ENCODE measurements at places on chromosomes 11 and 22.
A peak's percentile ranks its signal among the peaks of the same experiment; 100 is the strongest.

GRCh38 chr11:26704249-26704648, 17.6 kb downstream of the SLC5A12 start:
- no peaks in the 10 kb centered on the region for H3K36me3 ChIP-seq
- no peaks in the 10 kb centered on the region for H3K27me3 ChIP-seq
- DNase-seq = no peak
- H3K4me1 ChIP-seq = no peaks in the 10 kb centered on the region
- no peak overlapping the region for H3K27ac ChIP-seq
- no peak overlapping the region for H3K4me3 ChIP-seq

DNA sequence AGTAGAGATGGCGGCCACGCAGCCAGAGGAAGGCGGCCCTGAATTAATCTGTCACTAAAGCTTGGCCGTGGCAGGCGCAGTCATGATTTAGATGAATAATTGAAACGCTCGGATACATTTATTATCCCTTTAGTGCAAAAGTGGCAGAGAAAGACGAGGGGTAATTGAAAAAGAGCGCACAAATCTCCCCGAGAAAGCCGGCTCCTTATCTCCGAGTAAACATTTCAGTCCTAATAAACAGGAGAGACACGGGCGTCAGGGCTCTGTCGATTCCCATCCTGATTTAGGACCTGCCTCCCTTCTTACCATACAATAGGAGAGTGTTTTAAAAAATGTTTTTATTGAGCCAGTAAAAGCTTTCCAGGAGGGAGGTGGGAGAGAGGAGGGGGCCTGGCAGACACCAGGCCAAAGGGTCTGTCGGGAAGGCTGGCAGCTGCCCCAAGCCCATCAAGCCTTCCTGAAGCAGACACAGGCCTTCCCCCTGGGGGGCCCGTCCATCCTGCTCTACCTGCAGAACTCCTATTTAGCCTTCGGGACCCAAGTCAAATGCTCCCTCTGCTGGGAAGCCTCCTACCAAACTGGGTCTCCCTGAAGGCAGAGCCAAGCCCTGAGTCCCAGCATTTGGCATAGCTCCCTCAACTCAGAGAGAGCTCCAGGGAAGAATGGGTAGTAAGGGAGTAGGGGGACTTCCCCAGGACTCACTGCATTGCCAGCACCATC, 22.8 kb downstream of the OTUB1 start:
- no peak overlapping the region for H3K27ac ChIP-seq
- no peaks in the 10 kb centered on the region for H3K36me3 ChIP-seq
- H3K27me3 ChIP-seq = no peaks in the 10 kb centered on the region
- DNase-seq = no peak
- peaks cover 17% of the 10 kb centered on the region for H3K4me1 ChIP-seq
- H3K4me3 ChIP-seq = no peak overlapping the region

GRCh38 chr22:33896154-33896553, 24.1 kb downstream of the LARGE1 start:
- no peaks in the 10 kb centered on the region for H3K4me1 ChIP-seq
- H3K36me3 ChIP-seq = no peaks in the 10 kb centered on the region
- H3K4me3 ChIP-seq = no peak overlapping the region
- H3K27ac ChIP-seq = no peak overlapping the region
- no peak for DNase-seq

DNA sequence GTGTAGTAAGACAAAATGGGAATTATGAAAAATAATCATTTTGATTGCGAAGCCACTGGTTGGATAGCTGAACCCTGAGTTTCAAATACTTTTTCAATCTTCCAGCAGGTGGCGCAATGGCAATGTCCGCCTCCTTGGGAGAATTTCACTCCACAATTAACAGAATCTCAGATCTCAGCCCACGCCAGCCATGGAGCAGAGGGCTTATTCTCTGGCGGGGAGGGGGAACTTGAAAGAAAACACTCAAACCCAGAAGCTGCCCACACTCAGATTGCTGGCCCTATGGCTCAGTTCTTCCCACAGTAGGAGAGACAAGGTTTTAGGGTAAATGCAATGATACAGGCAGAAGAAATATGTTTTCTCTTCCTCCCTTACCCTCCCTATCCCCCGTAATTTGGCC, 38.7 kb upstream of the RCN1 start:
- no peak overlapping the region for H3K27ac ChIP-seq
- no peaks in the 10 kb centered on the region for H3K36me3 ChIP-seq
- no peak overlapping the region for H3K4me3 ChIP-seq
- no peak for DNase-seq
- peaks cover 4% of the 10 kb centered on the region for H3K4me1 ChIP-seq
- H3K27me3 ChIP-seq = no peaks in the 10 kb centered on the region

DNA sequence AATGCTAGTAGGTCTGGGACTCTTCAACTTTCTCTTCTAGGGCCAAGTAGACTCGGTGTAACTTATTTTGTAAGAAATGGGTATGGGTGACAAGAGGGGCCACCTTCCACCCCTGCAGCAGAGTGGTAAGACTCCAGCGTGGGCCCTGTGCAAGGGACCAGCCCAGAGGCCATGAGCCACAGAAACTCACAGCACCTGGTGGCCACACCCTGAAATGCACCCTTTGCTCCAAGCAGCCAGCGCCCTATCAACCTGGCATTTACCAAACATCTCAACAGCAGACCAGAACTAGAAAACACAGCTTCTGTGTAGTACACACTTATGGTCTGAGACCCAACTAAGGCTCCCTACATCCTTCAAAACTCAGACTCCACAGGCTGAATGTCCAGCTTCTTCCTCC, 5.7 kb downstream of the CDCA5 start:
- H3K36me3 ChIP-seq = no peaks in the 10 kb centered on the region
- peak; percentile 74 for DNase-seq
- H3K4me3 ChIP-seq = no peak overlapping the region
- H3K27me3 ChIP-seq = no peaks in the 10 kb centered on the region
- no peaks in the 10 kb centered on the region for H3K4me1 ChIP-seq

DNA sequence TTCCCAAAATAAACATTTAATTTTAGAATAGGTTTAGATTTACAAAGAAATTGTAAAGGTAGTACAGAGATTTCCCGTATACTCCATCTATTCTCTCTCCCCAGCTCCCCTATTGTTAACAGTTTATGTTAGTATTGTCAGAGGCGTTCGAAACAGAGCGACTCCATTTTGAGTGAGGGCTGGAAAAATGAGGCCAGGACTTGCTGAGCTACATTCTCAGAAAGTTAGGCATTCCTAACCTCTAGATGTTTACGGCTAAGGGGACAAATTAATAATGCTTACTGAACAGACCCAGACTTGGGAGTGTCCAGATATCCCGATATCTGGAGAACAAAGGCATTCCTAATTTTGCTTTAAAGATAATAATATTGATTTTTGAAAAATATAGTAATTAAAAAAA, 12.4 kb upstream of the NUP160 start:
- H3K36me3 ChIP-seq = no peaks in the 10 kb centered on the region
- H3K27me3 ChIP-seq = no peaks in the 10 kb centered on the region
- no peak overlapping the region for H3K27ac ChIP-seq
- no peak for DNase-seq
- peaks cover 38% of the 10 kb centered on the region for H3K4me1 ChIP-seq
- no peak overlapping the region for H3K4me3 ChIP-seq

GRCh38 chr11:108221371-108221770, 1.1 kb downstream of the NPAT start:
- no peak for DNase-seq
- peaks cover 51% of the 10 kb centered on the region for H3K4me1 ChIP-seq
- H3K4me3 ChIP-seq = peak overlapping the region; percentile 80
- H3K27me3 ChIP-seq = no peaks in the 10 kb centered on the region
- H3K36me3 ChIP-seq = no peaks in the 10 kb centered on the region
